OCI-M1 (cell line): ENCODE measurements at places on chromosomes 3 and 15.
A peak's percentile ranks its signal among the peaks of the same experiment; 100 is the strongest.

DNA sequence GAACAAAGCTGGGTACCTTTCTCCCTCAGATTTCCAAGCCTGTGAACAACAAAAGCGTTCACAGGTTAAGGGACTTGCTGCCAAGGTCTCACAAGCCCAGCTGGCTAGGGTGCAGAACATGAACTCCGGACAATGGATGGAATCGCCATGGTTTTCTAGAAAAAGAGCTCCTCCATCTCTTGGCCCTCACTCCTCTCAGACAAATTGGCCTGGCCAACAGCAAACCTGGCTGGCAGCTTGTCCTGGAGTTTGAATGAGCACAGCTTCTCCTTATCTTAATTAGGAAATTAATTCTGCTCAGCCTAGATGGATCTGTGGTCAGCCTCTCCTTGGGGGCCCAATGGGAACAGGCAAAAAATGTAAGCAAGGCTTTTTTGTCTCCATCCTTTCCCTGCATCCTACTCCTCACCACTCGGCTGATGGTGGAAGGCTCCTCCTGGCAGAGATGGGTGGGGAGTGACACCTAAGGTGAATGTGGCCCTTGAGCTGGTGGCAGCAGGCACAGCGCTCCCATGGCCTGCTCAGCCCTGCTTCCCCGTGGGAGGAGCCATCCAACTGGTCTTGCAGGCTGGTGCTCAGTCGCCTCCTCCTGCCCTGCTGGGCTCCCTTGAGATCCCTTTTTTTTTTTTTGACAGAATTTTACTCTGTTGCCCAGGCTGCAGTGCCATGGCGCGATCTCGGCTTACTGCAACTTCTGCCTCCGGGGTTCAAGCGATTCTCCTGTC lies 5.8 kb downstream of the KLHL25 start:
- no peak for DNase-seq

DNA sequence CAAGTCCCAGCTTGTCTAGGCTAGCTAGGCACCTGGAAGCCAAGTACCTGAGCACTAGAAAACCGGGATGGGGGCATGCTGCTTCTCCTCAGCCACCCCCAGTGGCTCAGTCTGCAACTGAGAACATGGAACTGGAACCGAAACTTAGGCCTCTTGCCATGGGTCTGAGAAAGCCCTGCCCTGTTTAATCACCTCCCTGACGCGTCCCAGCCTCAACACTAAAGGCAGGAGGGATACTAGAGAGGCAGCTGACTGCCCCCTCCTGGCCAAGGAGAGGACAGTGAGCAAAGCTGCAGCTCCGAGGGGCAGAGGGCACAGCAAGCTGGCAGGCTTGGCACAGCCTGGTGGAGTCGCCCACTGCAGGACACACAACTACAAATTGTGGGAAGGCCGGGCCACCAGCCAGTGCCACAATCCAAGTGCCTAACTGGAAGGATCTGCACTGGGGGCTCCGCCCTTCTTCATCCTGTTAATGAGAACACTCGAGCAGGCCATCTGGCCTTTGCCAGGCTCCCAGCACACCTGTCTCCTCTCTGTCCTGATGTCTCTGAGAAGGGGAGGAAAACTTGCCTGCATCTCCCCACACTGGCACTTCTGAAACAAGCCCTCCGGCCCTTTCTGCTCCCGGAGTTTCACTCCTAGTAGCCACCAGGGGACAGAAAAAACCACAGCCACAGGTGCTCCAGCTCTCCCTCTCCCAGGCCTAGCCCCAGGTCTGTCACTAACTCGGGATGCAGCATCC lies 53.7 kb downstream of the BDH1 start:
- DNase-seq = peak; percentile 56

DNA sequence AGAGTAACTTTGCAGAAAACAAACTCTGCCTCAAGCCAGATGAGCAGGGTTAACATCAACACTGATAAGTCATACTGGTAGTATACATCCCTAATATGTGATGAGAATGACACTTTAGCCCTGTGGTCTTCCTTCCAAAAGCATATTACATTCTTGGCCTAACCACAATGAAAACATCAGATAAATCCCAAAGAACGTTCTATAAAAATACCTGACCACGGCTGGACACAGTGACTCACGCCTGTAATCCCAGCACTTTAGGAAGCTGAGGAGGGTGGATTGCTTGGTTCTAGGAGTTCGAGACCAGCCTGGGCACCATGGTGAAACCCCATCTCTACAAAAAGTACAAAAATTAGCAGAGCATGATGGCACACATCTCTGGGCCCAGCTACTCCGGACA lies 4.7 kb downstream of the TMCC1 start:
- peak; percentile 11 for DNase-seq

DNA sequence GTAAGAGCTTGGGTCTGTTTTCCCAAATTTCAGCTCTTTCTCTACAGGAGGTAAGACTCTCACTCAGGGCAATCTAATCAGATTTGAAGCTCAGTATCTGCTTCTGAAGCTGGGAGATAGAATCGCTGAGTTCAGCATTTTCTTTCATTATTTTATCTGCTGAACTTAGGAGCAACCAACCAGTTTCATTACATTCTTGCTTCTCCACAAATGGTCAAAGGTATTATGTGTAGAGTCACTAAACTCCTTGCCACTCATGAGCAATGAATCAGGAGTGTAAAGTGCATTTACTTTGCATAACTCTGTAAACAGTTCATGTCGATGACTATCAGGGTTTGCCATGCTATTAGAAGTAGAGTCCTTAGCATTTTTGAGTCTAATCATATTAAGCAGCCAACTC lies 249.4 kb downstream of the CHL1 start:
- DNase-seq = no peak

- peak; percentile 82 for DNase-seq
These were observed 54.5 kb downstream of the ST3GAL6 start for GRCh38 chr3:98817547-98818041.

DNA sequence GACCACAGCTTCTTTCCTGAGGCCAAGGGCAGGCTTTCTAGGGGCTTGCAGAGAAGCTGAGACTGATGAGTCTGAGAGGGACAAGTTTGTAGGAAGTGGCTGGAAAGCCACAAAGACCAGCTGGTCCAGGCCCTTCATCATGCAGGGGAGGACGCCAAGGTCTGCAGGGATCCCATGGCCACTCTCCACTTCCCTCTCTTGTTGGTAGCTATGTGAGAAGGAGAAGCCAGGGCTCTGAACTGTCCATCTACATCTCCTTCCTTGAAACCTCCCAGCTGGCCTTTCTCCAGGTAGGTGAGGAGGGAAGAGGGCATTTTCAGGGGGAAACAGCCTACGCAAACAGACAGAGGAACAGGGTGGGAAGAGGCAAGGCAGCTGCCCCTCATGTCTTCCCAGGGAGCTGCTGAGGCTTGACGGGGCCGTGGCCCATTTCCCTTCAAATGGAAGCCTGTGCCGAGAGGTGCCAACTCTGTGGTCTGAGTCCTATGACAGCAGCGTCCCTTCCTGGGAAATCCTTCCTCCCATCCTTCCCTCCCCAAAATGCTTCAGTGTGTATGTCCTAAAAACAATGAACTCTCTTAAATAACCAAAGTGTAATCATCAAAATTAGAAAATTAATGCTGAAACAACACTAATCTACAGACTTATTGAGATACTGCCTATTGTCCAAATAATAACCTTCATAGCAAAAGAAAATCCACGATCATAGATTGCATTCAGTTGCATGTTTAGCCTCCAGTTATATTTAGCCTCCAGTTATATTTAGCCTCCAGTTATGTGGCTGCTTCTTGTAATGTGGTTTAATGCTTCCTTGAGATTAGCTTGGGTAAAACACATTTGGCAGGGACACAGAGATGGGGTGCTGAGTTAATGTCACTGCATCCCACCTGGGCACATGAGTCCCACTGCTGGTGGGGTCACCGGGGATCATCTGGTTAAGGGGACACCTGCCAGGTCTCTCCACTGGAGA lies 36.0 kb downstream of the GNB5 start:
- DNase-seq = peak; percentile 28

DNA sequence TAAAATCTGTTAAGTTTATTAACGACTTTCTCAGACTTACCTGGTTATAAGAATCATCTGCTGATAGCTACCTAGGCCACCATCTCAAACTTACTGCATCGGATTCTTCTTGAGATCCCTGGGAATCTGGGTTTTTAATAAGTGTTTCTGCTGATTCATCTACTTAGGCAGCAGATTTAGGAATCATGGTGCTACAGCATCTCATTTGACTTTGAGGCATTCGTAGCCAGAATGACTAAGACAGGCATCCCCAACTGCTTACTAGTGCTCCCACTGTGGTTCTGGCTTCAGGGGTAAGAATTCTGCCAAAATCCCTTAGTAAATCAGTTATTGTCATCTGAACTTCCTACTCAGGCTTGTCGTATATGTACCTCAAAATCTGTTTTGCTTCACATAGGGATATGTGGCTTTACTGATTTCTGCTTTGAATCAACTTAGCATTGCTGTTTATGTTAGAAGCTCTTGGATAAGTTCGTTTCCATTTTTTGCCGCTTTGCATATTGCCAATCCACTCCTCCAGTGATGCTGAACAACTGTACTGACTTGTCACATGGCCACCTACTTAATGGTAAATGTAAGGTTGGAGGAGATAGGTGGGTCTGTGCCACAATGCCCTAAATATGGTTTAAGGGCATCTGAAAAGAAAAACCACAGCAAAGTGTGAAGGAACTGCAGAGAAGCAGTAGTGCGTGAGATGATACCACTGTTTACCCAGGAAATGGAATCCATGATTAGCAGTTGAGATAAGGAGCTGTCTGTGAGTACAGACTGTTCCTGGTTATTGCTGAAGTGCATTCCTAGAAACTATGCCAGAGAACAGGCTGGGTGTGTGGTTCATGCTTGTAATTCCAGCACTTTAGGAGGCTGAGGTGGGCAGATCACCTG lies 60.3 kb downstream of the MAP6D1 start:
- no peak for DNase-seq

- DNase-seq = peak; percentile 46
These were observed 5.9 kb upstream of the CD47 start for GRCh38 chr3:108096532-108097321.

GRCh38 chr3:72157748-72158638 lies 373.0 kb upstream of the PROK2 start:
- peak; percentile 3 for DNase-seq

DNA sequence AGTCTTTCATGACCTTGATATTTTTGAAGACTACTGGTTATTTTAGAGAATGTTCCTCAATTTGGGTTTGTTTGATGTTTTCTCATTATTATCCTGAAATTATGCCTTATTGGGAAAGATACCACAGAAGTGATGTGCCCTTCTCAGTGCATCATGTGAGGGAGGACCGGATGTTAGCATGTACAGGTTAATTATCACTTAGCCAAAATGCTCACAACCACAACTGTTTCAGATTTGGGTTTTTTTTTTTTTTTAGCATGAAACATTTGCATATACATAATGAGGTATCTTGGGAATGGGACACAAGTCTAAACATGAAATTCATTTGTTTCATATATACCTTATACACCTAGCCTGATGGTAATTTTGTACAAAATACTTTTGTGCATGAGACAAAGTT lies 59.8 kb downstream of the PIK3R4 start:
- DNase-seq = no peak

DNA sequence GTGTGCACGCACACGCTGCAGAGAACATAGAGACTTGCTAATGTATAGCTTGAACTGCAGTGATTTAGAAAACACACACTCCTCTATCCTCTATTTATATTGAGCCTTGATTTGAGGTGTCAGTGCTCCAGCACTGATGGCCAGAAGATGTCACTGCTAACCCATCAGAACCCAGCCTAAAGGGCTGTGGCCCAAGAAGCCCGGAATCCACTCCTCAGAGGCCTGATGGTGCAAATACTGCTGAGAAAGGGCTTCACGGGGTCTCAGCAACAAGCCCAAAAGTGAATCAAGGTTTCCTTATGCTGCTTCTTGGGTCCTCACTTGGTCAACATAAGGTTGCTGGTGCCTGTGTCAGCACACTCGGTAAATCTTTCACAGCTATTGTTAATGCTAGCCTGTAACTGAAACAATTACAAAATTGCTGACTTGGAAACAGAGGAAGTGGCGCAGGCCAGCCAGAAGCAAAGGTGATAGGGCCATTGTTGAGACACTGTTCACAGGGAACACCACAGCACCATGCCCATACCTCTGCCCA lies 60.3 kb downstream of the HEG1 start:
- peak; percentile 70 for DNase-seq

GRCh38 chr15:52440414-52440813 lies 88.3 kb downstream of the MYO5A start:
- no peak for DNase-seq

DNA sequence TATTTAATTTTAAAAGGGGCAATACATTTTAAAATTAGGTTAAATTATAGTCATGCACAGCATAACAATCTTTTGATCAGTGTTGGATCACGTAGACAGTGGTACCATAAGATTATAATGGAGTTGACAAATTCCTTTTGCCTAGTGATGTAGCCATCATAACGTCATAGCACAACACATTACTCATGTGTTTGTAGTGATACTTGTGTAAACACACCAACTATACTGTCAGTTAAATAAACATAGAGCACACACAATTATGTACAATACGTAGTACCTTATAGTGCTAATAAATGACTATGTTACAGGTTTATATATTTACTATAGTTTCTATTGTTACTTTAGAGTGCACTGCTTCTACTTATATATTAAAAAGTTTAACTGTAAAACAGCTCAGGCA lies 31.2 kb downstream of the FOXB1 start:
- no peak for DNase-seq

- DNase-seq = no peak
These were observed 70.7 kb downstream of the FAM43A start for GRCh38 chr3:194756460-194756779.

GRCh38 chr3:128432301-128432970 lies 34.3 kb downstream of the DNAJB8 start:
- no peak for DNase-seq

DNA sequence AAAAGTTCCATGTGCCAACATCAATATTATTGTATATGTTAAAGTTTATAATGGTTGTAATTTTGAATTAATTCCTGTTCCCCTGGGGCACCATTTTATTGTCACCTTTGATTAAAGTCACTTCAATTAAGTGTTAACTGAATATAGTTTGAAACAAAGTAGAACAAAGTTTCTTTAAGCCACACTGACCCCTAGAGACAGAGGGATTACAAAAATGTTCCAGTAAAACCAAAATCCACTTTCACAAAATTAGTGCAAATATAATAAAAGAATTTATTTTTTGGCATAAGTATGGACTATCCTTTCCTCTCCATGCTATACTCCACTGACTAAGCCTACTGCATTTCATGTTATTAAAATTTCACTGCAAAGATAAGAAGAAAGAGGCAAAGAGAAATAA lies 123.9 kb downstream of the ZMAT3 start:
- DNase-seq = peak; percentile 9

- no peak for DNase-seq
These were observed 93.3 kb upstream of the HACD2 start for GRCh38 chr3:123678108-123678511.
